Anterior cingulate cortex (tissue), 58 donors: ENCODE measurements at places on chromosomes 12 and 14.

- DNase-seq = no peak
Observed at GRCh38 chr12:111467092-111467856, 61.6 kb downstream of the SH2B3 start.

DNA sequence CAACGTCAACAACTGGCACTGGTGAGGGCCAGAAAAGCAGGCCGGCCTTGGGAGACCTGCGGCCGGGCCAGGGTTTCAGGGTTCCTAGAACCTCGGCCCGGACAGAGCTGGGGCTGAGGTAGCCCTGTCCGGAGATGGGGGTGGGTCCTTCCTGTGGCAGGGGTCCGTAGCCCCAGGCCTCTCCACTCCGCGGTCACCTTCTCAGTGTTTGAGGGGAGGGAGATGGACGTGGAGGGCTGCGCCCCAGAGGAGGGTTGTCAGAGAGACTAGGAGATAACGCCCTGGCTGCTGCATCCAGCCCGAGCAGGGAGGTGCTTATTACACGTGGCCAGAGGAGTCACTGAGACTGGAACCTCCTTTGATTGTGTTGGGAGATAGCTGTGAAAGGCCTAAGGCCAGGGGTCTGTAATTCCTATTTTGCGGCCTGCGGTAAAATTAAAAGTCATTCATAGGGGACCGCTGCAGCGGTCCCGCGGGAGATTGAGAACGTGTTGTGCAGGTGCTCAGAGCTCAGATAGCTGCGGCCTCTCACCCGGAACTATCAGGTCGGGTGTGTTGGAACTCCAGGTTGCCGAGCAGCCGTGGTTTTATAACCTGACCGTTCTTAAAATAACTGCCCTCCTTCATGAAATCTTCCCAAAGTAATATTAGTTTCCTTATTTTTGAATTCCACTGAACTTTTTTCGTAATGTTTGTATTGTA is 507 bp downstream of the AHSA1 start:
- DNase-seq = no peak

DNA sequence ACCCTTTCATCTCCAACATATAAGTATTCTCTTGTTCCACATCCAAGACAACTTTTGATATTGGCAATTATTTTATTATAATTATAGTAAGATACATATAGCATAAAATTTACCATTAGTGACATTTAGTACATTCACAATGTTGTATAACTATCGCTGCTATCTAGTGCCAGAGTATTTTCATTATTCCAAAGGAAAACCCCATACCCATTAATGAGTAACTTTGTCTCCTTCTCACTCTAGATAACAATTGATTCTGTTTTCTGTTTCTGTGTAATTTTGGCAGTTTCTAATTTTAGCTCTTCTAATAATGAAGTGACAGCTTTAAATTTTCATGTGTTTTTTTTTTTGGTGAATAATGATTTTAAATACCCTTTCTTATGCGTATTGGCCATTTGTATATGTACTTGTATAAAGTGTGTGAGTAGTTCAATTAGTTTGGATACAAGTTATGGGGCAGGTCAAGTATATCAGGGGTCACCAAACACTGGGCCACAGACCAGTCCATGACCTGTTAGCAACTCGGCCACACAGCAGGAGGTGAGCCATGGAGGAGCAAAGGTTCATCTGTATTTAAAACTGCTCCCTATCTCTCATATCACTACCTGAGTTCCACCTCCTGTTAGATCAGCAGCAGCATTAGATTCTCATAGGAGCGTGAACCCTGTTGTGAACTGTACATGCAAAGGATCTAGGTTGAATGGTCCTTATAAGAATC is 97.2 kb upstream of the SYT1 start:
- no peak for DNase-seq

DNA sequence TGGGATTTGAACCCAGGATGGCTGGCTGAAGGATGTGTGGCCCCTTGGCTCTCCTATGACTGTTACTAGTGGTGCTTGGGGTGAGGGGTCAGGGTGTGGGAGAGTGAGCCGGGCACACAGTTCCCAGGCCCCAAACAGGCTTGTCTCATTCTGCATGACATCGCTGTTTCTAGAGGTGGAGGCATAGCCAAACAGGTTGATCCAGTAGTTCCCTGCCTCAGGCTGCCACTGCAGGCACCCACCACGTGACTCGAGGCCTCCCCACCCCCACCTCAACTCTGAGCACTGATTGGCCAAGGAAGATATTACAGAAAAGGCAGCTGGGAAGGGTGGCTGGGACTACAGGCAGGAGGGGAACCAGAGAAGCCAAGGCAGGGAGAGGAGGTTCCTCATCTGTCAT is 102.6 kb downstream of the NCOR2 start:
- DNase-seq = no peak

DNA sequence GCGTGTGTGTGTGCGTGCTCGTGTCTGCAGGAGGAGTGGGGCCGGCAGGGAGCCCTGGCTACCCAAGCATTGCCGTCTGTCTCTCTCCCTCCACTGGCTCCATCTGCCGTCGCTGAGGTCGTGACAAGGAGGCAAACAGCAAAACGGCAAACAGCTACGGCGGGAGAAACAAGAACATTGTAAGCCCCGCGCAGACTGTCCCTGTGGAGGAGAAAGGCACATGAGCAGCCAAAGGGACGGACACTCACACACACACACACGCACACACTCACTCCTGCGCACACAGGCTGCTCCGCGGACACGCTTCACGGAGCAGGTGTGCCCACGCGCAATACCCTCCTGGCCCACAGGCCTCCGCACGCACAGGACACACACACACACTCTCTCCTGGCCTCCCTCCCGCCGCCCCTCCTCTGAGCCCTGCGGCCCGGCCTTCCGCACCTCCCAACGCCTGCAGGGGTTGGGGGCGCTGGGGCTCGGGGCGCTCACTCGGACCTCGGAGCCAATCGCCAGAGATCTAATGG is 905 bp downstream of the CISTR start:
- DNase-seq = peak; percentile 34

- DNase-seq = no peak
Observed at GRCh38 chr12:64190140-64190539, 32.0 kb downstream of the KICS2 start.

DNA sequence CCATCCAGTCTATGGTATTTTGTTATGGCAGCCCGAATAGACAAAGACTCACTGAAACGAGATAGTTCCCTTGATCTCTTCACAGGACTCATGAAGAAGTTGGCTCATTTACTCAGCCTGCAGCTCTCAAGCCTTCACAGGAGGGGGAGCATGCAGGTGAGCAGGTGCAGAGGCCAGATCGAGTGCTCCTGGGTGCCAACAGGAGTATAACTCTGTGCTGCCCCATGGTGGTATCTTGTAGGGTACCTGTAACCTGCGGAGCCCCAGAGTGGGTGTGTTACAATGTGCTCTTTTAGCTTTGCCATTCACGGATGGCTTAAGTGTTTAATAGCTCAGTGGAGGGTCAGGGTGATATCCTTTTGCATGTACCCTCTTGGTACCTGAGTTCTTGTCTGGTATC is 159.5 kb downstream of the METTL25 start:
- DNase-seq = no peak

DNA sequence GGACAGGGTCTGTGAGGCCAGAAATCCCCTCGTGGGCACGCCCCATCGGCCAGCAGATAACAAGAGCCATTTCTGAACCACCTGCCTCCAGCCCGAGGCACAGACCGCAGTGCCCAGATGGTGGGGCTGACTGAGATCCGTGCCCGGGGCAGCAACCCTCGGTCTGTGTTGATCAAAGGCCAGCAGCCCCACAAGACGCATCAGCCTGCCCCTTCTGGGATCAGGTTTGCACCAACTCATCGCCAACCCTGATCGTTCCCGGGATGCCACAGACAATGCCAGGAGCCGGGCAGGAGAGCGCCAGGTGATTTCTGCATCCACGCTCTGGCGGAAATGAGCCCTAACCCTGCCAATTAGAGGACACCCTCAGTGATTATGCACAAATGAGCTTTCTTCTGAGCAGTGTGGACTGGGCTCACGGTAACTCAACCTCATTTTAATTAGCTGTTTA is 64.5 kb downstream of the TESC start:
- no peak for DNase-seq

DNA sequence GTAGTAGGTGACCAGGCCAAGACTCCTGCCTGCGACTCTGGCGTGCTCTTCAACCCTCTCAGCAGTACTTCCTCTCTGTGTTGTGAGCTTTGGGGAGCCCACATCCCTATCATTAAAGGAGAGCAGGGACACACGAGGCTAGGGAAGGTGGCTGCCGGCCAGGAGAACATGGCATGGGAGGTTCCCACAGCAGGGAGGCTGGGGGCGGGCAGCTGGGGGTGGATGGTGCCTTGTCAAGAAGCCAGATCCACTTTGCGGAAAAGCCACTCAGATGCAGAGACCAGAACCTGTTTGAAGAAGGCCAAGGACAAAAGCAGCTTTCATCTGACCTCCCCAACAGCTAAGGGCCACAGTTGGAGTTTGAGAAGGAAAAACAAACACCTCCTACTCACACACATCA is 198.6 kb downstream of the BCL11B start:
- no peak for DNase-seq

DNA sequence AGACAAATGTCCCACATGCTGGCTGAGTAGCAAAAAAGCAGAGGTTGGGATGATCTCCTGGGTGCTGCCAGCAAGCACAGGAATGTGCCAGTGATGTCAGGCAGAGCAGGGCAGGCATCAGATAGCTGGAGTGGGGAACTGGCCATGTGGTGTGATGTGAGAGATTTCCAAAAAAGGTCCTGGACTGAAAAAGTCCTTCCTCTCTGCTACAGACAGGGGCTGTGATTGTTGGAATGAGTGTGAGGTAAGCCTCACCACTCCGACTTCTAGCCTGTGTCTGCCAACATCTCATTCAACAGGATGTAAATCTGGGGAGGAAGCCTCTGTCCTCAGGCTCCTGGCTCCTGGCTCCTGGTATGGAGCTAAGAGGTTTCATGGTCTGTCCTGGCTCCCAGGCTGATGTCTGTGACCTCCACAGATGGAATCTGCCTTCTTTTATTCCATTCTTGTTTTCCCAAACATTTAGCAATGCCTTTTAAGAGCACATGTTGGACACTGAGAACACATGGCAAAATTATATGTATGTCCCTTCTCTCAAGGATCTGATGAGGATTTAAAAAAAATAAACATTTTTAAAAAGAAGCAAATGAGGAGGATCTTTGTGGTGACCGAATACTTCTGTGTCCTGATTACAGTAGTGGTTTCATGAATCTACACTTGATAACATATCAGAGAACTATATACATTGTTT is 50.1 kb upstream of the STK38L start:
- no peak for DNase-seq

DNA sequence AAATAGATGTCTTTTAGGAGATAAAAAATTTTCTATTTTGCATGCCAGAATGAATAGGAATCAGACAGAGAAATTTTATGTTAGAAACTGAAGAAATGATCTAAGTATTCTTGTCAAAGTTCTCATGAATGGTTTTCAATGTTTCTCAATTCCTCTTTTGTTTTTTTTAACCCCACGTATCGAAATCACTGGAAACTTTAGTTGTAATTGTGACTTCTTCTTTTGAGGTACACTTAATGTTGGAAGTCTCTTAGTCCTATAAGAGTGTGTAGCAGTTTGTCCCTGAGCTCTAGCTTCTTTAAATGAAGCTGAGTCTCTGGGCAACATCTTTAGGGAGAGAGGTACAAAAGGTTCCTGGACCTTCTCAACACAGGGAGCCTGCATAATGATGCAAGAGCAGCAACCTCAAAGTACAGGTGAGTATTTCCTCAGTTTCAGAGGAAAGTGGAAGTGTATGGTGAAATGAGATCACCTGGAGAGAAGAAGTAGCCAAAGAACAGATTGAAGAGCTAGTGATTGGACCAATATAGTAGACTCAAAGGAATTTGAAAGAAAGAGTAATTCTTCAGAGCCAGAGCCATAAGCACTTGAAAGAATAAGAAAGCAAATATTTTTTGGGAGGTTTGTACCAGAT is at the start of gene CLEC6A:
CLEC6A (plus strand) TSS at position 236 of the 634 bp plus-strand sequence; CDS start at position 386, 150 bp downstream.
- DNase-seq = no peak

DNA sequence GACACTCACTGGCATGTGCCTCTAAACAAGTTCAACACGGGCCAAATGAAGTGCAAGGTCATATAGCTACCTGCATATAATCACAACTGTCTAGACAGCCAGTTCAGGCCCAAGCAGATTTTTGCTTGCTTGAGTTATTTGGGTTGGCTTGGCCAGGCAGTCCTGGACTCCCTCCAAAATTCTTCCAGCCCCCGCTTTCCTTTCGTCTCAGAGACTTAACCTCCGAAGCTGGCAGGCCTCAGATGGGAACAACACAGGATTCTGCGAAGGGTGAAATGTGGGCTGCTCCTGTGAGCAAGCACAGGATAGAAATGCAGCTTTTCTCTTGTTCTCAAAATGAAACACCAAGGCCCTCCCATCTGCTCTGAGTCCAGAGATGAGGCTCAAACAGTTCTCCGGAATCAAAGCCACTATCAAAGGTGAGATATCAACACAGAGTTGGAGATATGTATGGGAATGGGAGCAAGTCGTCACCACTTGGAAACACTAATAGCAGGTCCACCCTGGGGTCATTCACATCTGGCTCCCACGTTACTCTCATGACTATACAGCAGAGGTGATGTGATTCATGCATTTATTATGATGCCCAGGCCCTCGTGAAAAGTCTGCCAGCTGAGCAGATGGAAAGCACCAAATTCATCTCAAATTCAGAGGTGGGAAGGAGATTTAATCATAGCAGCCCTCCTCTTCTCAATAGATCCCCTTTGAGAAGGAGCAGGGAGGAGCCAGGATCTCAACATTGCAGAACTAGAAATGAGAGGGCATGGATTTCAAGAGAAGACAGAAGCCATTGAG is 389.8 kb downstream of the NUAK1 start:
- peak; percentile 56 for DNase-seq

DNA sequence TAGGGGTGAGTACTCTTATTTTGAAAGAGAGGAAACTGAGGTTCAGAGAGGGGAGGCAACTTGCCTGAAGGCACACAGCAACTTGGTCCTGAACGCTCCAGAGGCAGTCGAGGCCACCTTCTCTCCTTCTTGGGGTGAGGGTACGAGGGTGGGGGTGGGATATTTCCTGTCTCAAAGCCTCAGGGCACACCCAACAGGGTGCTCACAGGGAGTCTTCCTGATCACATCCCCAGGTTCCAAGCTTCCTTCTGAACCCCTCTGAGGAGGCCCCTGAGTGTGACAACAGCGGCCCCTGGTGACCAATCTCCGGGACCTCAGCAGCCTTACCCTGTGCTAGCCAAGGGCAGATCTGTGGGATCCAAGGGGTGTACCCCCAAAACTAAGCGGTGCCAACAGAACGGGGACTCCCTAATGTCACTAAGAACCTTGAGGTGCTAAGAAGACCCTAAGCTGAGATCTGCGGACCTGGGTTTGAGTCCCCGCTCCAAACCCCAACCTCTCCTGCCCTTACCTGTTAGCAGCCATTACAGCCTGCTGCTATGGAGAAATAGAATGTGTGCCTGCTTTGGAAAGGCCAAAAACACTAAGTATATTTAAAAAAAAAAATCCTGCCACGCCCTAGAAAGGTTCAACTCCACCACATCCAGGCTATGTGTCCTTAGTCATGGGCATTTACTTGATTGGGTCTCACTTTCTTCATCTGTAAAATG is 57.9 kb downstream of the TRPV4 start:
- DNase-seq = peak; percentile 63
